ENCODE measurements at places on chromosomes 5 and 9.

GRCh38 chr9:73116031-73116430 lies 35.6 kb upstream of the ANXA1 start:
- DNase-seq = no peak

DNA sequence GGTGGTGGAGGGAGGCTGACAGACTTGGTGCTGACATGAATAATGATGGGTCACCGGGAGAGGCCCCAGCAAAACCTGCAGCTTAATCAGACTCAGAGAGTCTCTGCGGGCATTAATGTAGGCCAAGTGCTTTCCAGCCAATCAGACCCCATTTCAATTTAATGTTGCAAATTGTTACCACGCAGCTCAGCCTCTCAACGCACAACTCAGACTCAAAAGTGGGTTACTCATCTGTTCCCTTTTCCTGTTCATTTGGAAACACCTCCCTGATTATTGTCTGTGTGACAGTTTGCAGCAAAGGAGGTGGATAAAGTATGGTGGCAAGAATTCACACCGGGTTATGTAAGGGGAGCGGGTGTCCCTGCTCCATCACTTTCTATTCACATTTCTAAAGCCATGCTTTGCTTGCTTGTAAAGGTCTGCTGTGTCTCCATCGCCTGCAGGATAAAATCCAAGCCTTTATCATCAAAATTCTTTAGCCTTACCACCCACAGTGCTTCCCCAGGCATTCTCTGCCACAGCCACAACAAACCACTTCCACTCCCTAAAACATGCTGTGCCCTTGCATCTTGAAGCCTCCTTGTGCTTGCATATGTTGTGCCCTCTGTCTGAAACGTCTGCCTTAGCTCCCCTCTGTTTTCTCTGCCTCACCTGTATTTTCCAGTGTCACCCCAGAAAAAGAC lies 156.5 kb downstream of the ASTN2 start:
- no peak for DNase-seq

- no peak for DNase-seq
These were observed 36.5 kb upstream of the GLDC start for GRCh38 chr9:6681957-6682501.

DNA sequence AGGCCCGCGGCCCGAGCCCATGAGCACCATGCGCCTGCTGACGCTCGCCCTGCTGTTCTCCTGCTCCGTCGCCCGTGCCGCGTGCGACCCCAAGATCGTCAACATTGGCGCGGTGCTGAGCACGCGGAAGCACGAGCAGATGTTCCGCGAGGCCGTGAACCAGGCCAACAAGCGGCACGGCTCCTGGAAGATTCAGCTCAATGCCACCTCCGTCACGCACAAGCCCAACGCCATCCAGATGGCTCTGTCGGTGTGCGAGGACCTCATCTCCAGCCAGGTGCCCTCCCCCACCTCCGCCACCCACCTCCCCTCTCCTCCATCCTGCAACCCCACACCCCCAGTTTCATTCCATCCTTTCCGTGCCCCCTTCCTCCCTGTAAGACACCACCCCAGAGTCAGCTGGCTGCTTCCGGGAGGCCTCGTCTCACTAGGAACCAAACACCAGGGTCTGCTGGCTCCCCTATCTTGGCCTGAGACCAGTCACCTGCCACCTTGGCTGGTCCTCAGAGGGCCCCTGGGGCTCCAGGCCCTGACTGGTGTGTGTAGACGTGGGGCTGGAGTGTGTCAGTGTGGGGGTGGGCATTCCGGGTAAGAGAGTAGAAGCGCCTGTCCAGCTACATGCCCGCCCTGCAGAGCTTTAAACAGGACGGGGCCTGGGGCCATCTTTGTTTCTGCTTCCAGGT lies 655 bp downstream of the GRIN1 start:
- no peak for DNase-seq

DNA sequence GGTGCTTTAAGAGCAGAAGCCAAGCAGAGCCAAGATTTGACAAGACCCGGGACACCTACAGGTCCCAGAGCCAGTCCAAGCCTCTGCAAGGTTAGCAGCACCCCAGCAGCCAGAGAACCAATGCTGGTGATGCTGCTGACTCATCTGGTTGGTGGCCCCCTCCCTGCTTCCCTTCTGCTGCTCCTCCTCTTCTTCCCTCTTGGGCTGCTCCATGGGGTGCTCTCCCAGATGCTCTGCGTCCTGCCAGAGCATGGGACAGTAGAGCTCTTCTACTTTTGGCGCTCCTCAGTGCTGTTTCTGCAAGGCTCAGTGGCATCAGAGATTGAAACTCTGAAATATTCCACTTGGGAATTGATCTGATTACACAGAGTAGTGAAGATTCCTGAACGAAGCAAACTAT lies 76.1 kb upstream of the SAP30L start:
- DNase-seq = no peak

DNA sequence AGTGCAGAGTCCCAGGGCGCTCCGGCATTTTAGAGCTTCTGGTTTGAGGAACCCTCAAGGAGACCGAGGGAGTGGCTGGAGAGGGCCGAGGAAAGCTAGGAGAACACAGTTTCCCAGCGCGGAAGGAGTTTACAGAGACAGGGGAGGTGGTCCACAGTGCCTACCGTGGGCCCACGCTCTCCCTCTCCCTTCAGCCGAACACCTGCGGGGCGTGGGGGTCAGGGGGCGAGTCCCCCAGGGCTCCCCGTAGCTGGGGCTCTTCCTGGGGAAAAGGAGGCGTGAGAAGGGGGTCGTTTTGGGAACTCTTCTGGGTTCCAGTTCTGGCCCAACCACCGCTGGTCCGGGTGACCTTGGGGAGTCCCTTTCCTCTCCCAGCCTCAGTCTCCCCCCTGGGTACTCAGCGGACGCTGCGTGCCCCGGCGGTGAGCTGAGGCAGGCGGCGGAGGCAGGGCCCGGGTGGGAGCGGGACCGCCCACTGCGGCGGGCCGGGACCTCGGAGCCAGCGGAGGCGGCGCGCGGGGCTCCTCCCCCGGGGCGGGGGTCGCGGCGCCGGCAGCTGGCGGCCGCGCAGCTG lies 368 bp upstream of the FRMPD1 start:
- DNase-seq = no peak

DNA sequence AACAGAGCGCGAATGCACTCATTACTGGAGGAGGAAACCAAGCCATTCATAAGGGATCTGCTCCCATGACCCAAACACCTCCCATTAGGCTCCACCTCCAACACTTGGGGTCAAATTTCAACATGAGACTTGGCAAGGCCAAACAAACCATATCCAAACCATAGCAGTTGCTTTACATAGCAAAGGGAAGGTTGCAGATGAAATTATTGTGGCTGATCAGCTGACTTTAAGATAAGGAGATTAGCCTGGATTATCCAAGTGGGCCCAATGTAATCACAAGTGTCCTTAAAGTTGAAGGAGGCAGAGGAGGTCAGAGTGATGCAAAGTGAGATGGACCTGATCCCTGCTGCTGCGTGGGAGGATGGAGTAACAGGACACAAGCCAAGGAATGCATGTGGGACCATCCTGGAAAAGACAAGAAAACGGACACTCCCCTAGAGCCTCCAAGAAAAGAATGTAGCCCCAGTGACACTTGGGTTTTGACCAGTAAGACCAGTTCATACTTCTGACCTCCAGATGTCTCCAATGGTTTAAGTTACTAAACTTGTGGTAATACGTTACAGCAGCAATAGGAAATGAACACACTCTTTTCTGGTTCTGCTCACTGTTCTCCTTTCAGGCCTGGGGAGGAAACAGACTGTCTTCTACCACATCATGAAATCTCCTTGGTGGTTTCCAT lies 167.3 kb downstream of the GNAQ start:
- no peak for DNase-seq
